Activated effector memory CD4-positive, alpha-beta T cell treated with Interleukin-2 at 50 U/mL for 16 hours (primary cell): ENCODE measurements at places on chromosomes 4 and X.

DNA sequence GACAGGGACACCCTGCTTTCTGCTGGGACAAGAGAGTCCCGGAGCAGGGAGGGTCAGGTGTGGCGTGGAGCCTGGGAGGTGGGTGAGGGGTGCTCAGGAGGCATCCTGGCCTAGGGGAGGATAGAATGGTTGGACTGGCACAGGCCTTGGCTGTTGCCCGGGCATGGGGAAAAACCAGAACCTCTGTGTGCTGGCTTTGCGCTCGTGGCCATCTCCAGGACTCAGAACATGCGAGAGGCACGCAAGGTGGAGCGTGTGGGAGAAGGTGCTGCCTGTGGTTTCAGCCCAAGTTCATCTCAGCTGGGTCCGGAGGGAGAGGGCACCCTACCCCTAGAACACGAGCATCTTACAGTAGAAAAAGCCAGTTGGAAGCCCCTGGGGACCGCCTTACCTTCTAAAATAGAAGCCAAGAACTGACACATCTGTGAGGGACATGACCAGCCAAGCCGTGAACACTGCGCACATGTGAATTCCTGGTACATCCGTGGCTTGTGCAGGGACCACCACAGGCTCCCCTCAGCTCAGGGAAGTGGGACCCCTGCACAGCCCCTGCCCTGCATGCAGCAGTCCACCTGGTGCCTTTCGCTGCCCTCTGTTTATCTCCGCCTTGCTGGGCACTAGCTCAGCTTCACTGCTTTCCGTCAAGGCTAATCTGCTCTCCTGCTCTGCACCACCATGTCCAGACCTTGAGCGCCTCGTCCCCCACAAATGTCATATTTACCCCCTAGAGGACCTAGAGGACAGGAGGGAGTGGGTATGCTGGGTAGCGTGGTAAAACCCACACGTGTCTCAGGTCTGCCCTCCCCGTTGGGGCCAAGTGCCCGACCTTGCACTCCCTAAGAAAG lies 13.5 kb downstream of the MSANTD1 start:
- no peak for DNase-seq

- DNase-seq, result no peak
Measured at GRCh38 chr4:185987961-185988627, 80.9 kb upstream of the TLR3 start.

DNA sequence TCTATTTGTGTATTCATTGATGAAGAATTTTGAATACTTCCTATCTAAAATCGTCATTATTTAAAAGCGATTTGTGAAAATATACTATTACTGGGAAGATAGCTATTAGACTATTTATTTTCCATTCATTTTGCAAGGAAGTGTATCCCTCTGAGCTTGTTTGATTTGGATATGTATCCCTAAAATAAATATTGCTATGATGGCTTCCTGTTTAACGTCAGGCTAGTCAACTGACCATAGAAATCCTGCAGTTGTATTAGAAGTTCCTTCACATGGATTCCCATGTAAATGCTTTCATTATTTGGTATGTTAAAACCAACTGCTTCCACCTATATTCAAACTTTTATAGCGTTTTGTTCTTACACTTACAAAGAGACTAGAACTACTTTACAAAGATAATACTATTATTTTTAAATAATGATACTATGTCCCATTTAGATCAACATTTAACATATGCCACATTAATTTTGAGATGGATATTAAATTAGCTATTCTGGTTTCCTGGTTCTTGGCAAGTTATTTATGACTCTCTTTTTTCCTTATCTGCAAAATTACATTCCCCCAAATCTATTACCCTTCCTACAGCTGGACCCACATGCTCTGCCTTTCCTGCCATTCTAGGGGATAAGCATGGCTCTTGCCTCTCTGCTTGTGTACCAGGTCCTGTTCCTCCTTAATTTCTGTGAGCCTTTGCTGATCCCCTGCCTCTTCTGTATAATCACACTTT lies 26.7 kb upstream of the PDE5A start:
- no peak for DNase-seq

DNA sequence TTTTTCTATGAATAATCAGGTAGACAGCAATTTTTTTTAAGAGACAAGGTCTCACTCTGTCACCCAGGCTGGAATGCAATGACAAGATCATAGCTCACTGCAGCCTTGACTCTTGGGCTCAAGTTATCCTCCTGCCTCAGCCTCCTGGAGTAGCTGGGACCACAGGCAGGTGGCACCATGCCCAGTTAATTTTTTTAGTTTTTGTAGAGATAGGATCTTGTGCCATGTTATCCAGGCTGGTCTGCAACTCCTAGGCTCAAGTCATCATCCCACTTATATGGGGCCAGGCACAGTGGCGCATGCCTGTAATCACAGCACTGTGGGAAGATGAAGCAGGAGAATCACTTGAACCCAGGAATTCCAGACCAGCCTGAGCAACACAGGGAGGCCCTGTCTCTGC lies 26.8 kb downstream of the AFAP1 start:
- no peak for DNase-seq

DNA sequence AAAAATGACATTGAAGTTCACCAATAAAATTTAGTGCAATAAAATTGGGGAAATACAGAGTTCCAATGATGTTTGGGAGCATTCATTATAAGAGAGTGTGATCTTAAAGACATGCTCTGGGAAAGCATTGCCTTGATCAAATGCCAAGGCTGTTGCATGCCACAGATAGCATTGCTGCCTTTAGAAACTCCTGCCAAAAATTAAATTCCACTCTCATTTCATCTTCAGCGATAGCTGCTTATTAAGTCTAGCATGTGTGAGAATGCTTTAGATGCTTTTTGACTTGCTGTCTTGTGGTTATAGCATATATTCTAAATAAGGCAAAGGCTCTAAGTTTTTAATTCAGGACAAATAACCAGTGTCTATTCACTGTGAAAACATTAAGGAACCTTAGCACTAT lies 49.3 kb downstream of the NPNT start:
- no peak for DNase-seq
